GM10248 (cell line): ENCODE measurements at places on chromosomes 1 and 21.

DNA sequence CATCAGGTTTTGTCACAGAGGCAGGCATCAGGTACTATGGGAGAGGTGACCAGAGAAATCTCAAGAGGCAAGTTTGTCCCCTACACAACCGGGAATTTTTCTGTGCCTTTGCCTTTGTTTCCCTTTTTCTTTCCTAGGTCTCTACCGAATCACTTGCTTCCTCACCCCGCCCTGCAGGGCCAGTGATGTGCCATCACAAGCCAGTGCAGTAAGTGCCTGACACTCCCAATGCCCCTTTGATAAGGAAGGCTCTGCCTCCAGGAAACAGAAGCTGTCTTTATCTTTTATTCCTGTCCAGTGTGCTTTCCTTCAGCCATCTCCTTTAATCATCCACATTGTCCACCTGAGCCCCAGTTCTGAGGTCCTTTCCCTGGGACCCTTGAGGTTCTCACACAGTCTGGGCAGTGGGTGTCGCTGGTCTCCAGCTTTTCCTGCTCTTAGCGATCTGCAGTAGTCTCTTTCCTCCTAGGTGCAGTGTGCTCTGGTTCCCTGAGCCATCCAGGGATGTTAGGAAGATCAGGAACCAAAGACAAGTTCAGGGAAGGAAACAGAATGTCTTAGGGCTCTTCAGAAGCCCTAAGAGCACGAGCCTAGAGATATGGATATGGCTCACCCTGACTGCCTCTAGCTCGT lies 36.6 kb downstream of the GJA5 start:
- DNase-seq = no peak

DNA sequence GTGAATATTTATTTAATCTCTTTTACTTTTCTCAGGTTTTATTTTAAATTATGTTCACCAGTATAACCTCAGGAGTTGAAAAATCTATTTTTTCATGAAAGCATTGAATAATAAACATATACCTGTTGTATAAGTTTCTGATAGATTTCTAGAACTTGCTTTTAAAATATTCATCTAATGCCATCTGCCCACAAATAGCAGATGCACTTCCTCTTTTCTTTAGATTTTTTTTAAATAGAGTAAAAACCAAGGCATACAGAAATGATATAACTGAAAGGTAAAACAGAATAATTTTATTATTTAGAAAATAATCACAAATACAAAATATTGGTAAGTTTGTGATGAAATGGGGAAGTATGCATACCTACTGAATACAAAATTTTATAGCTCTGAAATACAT lies 130.7 kb upstream of the PRMT6 start:
- DNase-seq = no peak

GRCh38 chr1:182888736-182889531 lies 49.8 kb downstream of the DHX9 start:
- no peak for DNase-seq

GRCh38 chr1:86933562-86934377 lies 19.3 kb downstream of the HS2ST1 start:
- no peak for DNase-seq

GRCh38 chr1:229856009-229856650 lies 210.9 kb upstream of the GALNT2 start:
- DNase-seq = peak; percentile 78

DNA sequence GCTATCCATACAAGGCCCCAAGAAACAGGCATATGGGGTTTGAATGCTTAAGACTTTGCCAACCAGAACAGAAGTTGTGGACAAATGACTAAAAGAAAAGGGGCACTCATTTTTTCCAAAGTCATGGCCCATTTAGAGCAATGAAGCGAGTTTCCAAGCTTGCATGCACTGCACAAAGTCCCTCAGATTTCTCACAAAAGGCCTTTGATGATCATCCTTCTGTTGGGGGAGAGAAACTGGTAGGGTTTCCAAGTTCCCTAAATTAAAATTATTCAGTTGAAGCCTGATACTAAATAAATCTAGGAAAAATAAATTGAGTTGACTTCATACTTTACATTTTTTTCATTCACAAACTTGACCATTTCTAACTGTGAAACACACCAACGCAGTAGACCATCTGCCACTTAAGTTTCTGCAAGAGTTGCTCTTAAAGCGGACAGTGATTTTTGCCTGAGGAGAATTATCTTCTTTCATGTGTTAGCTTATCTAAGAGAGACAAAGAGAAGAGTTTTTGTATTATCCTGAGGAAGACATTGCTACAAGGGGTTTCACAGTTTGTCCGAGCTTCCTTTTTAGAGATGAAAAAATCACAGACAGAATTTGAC lies 139.2 kb downstream of the SEC16B start:
- no peak for DNase-seq

DNA sequence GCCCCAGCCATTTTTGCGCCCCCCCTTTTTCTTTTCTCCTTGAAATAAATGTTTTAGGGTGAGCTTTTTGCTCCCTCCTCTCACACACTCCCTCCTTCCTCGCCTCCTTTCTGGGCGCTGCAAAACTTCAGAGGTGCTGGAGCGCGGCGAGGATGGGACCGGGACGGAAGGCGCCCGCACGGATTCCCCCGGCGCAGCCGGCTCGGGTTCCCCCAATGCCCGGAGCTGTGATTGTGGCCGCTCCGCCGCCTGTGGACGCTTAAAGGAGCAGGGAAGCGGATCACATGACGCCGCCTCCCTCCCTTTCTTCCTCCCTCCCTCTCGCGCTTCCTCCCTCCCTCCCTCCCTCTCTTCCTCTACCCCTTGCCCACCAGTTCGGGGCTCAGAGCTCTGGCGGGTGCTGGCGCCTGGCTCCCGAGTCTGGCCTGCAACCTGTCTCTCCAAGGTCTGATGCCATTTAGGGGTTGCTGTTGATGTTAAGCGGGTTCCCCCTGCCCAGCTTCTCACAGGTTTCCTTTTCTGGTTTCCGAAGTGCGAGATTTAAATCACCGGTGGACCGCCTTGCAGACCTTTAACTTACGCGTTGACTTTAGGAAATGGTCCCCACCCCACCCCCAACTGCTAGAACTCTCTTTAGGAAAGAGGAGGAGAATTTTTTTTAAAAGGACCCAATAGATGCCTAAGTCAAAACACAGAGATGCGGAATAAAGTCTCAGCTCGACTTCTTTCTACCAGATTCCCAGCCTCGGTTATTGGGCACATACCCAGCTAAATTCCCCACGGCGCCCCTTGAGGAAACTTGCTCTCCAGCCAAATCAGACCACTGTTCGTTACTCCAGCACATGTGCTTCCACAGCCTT lies at the start of gene WLS:
Gene WLS, minus strand, starts transcription at position 235 of the 860 bp plus-strand sequence. Its CDS starts 224 bp downstream, at position 11.
- no peak for DNase-seq
